ENCODE measurements at places on chromosomes 7 and 10. TPM values are rescaled to one million over a fixed set of nuclear protein-coding genes. Genes with fewer than 3 reads are reported as not detected.

DNA sequence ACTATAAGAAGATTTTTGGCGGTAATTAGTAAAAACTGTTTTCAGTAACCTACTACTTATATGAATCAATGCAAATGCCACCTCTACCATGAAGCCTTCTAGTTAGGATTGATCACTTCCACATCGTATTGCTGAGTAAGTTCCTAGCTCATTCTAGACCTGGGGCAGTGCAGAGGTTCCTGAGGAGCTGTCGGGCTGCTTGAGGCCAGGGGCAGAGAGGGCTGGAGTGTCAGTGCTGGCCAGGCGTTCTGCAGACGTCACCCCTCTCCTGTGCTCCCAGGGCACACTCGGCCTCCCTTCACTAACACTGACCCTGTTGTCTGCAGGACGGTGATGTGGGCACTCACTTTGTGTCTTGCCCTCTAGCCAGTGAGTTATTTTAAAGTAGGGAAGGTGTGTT lies 275.7 kb downstream of the CELF2 start:
- no peak overlapping the region for H3K27ac ChIP-seq
- H3K36me3 ChIP-seq, result peaks cover 92% of the 10 kb centered on the region
- H3K4me3 ChIP-seq, result no peak overlapping the region
- no peaks in the 10 kb centered on the region for H3K27me3 ChIP-seq
- H3K4me1 ChIP-seq, result peaks cover 5% of the 10 kb centered on the region
- no peak for DNase-seq

Gene ZNF425
- 1.0 TPM for total RNA-seq

Gene GRID2IP
- total RNA-seq, result 0.18 TPM

DNA sequence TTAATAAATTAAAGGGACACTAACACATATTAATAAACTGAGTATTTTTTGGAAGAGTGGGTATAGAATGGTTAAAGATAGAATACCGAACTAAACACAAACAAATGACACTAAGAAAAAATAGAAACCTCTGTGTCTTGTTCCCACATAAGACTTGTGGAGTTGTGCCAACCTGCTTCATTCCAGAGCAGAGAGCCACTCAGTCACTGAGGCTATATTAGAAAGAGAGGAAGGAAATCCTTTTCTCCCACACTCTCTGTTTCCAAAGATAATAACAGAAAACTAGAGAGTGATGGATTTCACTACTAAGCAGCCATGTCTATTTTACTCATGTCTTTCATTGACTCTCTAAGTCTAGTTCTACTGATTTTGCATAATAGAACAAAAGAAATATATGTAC lies 26.0 kb downstream of the CTNNA3 start:
- no peaks in the 10 kb centered on the region for H3K4me1 ChIP-seq
- no peak overlapping the region for H3K4me3 ChIP-seq
- no peak for DNase-seq

DNA sequence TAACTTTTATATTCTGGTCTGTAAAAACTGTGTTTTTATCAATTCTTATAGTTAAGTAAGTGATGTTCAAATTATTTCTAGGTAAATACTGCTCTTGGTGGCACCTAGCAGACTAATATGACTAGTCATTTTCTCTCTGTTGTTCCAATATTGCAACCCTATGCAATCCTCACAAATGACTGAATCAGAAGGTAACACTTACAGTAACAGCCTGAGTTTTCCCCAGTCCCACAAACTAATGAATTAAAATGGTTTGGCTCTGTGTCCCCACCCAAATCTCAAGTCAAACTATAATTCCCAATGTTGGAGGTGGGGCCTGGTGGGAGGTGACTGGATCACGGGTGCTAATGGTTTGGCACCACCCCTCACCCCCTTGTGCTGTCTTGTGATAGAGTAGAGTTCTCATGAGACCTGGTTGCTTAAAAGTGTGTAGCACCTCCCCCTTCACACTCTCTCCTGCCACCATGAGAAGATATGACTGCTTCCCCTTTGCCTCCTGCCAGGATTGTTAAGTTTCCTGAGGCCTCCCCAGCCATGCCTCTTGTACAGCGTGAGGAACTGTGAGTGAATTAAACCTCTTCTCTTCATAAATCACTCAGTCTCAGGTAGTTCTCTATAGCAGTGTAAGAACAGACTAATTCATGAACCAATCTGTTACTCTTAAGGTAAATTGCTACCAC lies 43.5 kb downstream of the MTPN start:
- no peaks in the 10 kb centered on the region for H3K27me3 ChIP-seq
- no peak for DNase-seq
- H3K27ac ChIP-seq, result no peak overlapping the region
- H3K4me1 ChIP-seq, result peaks cover 23% of the 10 kb centered on the region
- no peak overlapping the region for H3K4me3 ChIP-seq

Gene YKT6
- 76.4 TPM for total RNA-seq

DNA sequence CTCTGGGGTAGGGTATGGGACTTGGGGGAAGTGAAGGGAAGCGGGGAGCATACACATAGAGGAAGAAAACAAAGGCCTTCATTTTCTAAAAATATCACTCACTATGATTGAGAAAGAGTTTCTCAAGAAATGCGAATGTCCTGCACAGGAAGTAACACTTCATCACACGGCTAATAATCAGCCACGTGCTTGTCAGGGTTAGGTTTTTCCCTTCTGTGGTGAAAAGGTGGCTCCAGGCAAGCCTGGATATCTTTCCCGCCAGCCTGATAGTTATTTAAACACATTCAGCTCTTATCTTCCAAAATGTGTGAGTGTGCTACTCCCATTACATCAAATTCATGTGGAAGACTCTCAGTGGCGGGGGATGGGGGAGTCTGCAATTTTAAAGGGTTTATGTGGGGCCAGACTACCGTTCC lies 166.4 kb upstream of the ADO start:
- H3K27ac ChIP-seq, result no peak overlapping the region
- H3K4me3 ChIP-seq, result peak overlapping the region; percentile 11
- peaks cover 37% of the 10 kb centered on the region for H3K4me1 ChIP-seq
- H3K36me3 ChIP-seq, result peaks cover 2% of the 10 kb centered on the region
- DNase-seq, result no peak
- no peaks in the 10 kb centered on the region for H3K27me3 ChIP-seq

Gene EVX1
- not detected for total RNA-seq

Gene SPAM1
- not detected for total RNA-seq

DNA sequence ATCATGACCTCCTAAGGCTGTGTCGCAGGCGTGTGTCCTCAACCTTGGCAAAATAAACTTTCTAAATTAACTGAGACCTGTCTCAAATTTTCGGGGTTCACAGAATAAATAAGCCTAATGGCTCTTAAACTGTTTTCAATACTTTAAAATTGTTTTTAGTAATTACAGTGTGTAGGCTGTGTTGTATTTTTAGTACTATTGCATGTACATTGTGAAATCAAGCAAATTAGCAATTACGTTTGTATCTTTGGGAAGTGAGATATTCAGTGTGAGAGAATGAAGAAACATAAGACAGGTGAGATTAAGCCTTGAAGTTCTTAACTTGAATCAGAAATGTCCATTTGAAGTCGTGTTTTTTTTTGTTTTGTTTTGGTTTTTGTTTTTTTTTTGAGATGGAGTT lies 4.8 kb upstream of the AKR1B10 start:
- no peaks in the 10 kb centered on the region for H3K4me1 ChIP-seq
- peaks cover 16% of the 10 kb centered on the region for H3K27me3 ChIP-seq
- no peak overlapping the region for H3K4me3 ChIP-seq
- DNase-seq, result no peak
- no peak overlapping the region for H3K27ac ChIP-seq
- no peaks in the 10 kb centered on the region for H3K36me3 ChIP-seq

Gene CALCR
- not detected for total RNA-seq

DNA sequence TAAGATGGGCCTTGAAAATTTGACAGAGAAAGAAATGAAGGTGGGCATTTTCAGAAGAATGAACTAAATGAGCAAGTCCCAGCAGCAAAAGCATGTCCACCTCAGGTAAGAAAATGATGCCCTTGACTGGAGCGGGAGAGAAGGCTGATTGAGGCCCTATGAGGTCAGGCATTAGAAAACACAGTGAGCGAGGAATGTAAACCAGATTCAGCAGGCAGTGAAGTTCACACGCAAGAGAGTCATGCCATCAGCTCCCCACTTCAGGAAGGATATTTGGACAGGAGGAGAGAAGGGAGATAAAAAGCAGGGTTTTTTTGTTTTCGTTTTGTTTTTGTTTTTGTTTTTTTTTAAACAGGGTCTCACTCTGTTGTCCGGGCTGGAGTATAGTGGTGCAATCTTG lies 166.4 kb downstream of the PPP1R17 start:
- DNase-seq, result no peak
- H3K27ac ChIP-seq, result no peak overlapping the region
- H3K27me3 ChIP-seq, result no peaks in the 10 kb centered on the region
- H3K36me3 ChIP-seq, result no peaks in the 10 kb centered on the region

DNA sequence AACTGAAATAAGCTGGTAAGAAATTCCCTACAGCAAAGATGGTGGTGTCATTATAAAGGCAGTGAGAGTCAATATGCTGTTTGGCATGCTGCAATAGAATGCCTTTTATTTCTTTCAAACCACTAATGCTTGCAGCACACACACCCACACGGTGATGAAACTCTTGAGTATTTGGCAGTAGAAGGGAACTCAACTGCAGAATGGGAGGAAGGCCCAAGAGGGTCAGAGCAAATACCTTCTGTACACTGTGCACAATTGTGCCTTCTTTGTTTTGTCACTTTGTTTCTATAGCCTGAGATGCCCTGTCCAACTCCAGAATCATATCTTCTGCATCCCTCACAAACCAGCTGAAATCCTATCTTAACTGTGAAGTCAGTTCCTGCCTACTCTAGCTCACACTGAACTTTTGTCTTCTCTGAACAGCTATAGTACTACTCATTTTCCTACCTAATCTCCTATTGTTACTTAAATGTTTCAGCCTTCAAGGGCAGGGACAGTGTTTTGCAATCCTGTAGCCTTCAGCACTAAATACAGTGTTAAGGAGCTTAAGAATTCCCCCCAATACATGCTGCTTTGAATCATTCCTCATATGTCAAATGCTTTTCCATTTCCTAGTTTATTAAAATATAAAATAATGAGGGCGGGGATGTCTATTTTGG lies 22.2 kb downstream of the MMS19 start:
- peaks cover 83% of the 10 kb centered on the region for H3K36me3 ChIP-seq
- H3K27me3 ChIP-seq, result no peaks in the 10 kb centered on the region
- peaks cover 2% of the 10 kb centered on the region for H3K4me1 ChIP-seq
- H3K27ac ChIP-seq, result no peak overlapping the region
- H3K4me3 ChIP-seq, result no peak overlapping the region
- DNase-seq, result no peak

GRCh38 chr7:43362652-43363034 lies 220.3 kb upstream of the STK17A start:
- no peaks in the 10 kb centered on the region for H3K4me1 ChIP-seq
- no peak for DNase-seq
- H3K4me3 ChIP-seq, result no peak overlapping the region

- no peak for DNase-seq
- no peaks in the 10 kb centered on the region for H3K4me1 ChIP-seq
- H3K27ac ChIP-seq, result no peak overlapping the region
Observed at GRCh38 chr10:24513155-24513554, 210.5 kb downstream of the ARHGAP21 start.

GRCh38 chr7:584122-584465 lies 64.4 kb upstream of the PDGFA start:
- H3K27ac ChIP-seq, result peak overlapping the region; percentile 95
- peak overlapping the region; percentile 85 for H3K4me3 ChIP-seq
- peaks cover 52% of the 10 kb centered on the region for H3K36me3 ChIP-seq
- H3K27me3 ChIP-seq, result no peaks in the 10 kb centered on the region
- peak; percentile 88 for DNase-seq

GRCh38 chr7:30246392-30246791 lies 38.0 kb upstream of the ZNRF2 start:
- H3K27me3 ChIP-seq, result no peaks in the 10 kb centered on the region
- no peak for DNase-seq
- no peak overlapping the region for H3K27ac ChIP-seq
- no peak overlapping the region for H3K4me3 ChIP-seq
- no peaks in the 10 kb centered on the region for H3K36me3 ChIP-seq
- H3K4me1 ChIP-seq, result peaks cover 11% of the 10 kb centered on the region

Gene RNLS
- total RNA-seq, result 1.6 TPM

Gene ACTL6B
- total RNA-seq, result not detected

- no peaks in the 10 kb centered on the region for H3K27me3 ChIP-seq
- H3K4me1 ChIP-seq, result peaks cover 35% of the 10 kb centered on the region
- DNase-seq, result no peak
- H3K36me3 ChIP-seq, result peaks cover 65% of the 10 kb centered on the region
- H3K27ac ChIP-seq, result peak overlapping the region; percentile 90
- peak overlapping the region; percentile 54 for H3K4me3 ChIP-seq
Observed at GRCh38 chr7:151351027-151351426, 9.4 kb downstream of the NUB1 start.

Gene AHR
- total RNA-seq, result 37.2 TPM

Gene SGMS1
- total RNA-seq, result 10.7 TPM

DNA sequence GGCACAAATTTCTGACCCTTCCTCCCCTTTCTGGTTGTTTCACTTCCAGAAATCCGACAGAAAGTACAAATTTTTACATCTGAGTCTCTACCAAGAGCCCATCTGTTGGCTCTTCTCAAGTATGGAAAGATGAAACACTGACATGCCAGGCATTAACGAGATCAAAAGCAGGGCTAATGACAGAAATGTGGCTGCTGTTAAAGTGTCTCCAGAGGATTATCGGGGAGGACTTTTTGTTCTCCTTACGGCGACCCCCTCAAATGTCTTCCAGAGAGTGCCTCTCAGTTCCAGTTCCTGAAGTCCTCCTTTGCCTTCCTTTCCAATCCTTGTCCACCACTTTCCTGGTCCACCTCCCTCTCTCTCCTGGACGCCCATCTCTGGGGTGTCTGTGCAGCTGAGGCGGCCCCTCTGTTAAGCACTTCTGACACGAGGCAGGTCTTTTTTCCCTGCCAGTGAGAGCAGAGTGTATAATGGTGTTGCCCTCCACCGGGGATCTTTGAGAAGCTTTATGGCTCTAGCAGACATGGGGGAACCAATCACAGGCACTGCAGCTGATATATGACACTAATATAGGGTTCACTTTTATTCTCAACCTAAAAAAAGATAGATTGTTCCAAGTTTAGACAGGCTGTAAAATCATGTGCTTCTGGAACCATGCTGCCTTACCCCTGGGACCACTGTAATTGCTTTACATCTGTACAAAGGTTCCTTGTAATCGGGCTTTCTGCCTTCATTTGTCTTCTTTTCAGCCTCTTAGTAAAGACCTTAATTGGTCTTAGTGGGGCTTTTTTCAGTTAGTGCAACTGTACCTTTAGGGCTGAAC lies 757.1 kb downstream of the AUTS2 start:
- no peak overlapping the region for H3K4me3 ChIP-seq
- no peak for DNase-seq
- no peak overlapping the region for H3K27ac ChIP-seq
- H3K36me3 ChIP-seq, result no peaks in the 10 kb centered on the region
- H3K27me3 ChIP-seq, result no peaks in the 10 kb centered on the region

Gene ATOH7
- total RNA-seq, result not detected

Gene SEMA3A
- 0.25 TPM for total RNA-seq

DNA sequence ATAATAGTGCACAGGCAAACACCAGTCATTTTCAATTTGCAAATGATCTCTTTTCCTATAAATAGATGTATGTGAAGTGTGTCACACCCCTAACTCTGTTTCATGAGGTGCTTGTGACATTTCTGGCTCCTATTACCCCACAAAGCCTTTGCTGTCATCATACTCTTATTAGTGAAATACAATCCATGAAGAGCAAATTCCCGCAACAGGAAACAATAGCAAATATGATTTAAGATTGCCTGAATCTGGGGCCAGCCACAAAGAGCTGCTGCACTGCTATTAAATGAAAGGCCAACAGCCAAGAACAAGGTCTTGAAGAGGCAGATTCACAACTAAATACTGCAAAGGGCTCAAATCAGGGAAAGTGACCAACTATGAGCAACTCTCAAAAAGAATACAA lies 96.3 kb upstream of the CAV2 start:
- H3K4me3 ChIP-seq, result no peak overlapping the region
- H3K4me1 ChIP-seq, result no peaks in the 10 kb centered on the region
- H3K36me3 ChIP-seq, result no peaks in the 10 kb centered on the region
- H3K27me3 ChIP-seq, result peaks cover 9% of the 10 kb centered on the region

Gene TRAPPC14
- 31.2 TPM for total RNA-seq

Measured in activated T-helper 2 cell treated with anti-CD3 and anti-CD28 coated beads, Interferon-gamma antibody, Interleukin-2, Interleukin-4, amounts not matched to agents 10 μg/mL and 5 μg/mL and 100 μg/mL, durations not matched to agents 14 hours and 24 hours and 36 hours (primary cell).